Myocyte (in vitro differentiated cells): ENCODE measurements at places on chromosomes 11 and 22.

DNA sequence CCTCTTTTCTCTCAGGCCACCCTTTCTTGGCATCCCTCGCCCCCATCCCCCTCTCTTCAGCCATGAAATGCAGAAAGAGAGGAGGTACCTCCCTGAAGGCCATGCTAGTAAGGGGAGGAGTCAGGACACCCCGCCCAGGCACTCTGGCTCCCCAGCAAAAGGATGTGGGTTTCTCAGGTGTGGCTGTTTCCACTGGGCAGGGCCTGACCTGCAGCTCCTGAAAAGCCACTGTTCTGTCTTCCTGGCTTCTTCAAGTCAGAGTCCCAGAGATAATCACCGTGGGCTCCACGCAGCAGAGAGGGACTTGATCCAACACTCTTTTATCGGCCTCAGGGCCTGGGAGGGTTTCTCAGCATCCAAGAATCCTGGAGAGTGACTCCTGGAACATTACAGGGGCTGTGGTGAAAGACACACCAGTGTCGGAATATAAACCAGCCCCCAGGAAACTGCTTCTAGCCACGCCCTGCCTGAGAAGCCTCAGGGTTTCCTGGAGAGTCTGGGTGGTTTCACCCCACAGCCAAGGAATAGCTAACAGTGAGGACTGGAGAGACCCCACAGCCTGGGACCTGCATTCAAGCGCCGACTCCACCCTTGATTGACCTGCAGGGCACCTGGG lies 45.7 kb upstream of the TSPAN18 start:
- DNase-seq: no peak

DNA sequence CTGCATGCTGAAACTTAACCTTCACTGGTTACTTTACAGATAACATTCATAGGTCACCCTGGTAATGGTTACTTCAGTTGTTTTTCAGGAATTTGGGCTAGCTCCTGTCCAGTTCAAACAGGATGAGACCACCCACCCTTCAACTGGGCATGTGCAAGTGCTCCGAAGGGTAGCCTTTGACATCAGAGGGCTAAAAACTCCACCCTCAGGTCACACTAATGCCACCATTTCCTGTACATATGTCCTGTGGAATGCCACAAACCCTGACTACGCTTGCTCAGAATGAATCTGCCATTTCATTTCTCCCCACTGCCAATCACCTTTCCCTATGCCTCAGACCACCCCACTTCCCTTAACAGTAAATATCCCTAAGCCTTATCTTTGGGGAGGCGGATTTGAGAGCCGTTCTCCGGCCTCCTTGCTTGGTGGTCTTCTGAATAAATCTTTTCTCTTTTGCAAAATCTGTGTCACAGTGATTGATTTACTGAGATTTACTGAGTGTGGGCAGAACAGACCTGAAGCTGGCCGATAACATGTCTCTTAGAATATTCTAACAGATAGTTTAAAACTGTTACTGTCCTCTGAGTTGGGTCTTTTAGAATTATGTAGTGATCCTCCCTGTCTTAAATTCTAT lies 25.4 kb upstream of the FXYD2 start:
- no peak for DNase-seq

- DNase-seq: no peak
Measured at GRCh38 chr11:125663910-125664309, 16.7 kb downstream of the ACRV1 start.

DNA sequence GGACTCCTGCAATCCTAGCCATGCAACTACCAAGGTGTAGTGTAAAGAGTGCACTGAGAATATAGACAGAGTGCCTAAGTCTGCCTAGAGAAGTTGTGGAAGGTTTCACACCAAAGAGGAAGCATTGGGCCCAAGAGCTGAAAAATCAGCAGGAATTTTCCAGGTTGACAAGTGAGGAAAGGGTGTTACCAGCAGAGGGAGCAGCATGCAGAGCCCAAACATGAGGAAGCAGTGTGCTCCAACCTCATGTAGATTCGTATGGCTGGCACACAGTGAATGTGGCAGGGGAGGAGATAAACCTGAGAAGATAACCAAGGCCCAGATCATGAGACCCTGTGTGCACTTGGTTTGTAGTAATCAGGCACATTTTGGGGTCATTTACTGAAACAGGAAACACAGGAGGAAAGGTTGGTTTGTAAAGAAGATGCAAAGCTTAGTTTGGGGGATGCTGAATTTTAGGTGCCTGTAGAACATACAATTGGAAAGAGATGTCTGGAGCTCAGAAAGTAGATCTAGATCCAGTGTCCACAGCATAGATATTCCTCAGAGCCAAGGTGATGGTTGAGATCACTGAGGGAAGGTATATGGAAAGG lies 1.7 kb downstream of the HPX start:
- DNase-seq: peak; percentile 52

DNA sequence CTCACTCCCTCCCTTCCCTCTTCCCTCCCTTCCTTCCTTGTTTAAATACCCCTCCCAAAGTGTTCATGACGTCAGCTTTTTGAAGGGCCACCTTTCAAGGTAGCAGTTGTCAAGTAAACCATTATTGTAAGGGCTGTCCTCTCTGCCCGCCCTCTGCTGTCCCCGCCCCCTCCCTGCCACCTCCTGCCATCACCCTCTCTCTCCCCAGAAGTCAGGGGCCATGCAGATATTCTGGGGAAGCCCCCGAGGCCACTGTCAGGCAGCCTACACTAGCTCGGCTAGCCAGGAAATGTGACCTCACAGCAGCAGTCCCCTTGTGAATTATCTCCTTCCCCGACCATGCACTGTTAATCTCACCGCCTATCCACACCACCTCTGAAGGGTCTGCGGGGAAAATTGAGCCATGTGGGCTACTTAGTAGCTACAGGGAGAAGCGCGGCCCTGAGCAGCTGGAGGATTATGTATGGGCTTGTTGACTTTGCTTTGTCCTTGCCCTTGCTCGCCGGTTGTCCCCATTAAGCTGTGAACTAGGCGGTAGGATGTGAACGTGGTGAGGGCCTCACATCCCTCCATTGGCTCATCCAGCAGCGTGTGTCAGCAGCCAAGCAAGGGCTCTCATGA lies 42.1 kb upstream of the ATXN10 start:
- no peak for DNase-seq

DNA sequence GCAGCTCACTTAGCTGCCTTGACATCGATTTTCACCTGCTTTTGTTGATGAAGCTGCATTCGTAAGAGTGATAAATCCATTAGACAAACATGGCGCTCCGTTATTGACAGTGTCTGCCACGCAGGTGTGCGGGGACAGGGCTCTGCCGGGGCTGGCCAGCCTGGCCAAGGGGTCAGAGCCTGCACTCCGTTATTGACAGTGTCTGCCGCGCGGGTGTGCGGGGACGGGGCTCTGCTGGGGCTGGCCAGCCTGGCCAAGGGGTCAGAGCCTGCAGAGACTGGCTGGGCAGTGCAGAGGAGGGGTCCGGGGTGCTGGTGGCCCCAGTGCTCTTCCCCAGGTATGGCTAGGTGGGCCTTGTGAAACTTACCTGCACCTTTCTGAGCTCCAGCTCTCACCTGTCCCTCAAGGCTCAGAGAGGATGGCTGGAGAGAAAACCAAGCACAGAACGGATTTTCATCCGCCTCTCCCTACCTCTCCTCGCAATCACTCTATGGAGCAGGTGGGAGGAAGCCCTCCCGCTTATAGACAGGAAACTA lies 101.6 kb upstream of the B3GAT1 start:
- DNase-seq: no peak

- DNase-seq: peak; percentile 94
Measured at GRCh38 chr22:46013460-46014416, 36.8 kb upstream of the WNT7B start.

DNA sequence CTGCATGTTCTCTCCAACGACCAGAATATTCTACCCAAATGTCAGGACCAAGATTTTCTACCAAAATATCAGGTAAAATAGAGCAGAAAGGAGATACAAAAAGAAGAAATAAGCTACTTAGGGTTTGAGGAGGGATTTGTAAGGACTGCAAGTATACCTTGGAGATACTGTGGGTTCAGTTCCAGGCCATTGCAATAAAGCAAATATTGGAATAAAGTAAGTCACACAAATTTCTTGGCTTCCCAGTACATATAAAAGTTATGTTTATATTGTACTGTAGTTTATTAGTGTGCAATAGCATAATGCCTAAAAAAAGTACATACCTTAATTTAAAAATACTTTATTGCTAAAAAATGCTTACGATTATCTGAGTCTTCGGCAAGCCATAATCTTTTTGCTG lies 34.1 kb downstream of the CCDC15 start:
- DNase-seq: no peak

DNA sequence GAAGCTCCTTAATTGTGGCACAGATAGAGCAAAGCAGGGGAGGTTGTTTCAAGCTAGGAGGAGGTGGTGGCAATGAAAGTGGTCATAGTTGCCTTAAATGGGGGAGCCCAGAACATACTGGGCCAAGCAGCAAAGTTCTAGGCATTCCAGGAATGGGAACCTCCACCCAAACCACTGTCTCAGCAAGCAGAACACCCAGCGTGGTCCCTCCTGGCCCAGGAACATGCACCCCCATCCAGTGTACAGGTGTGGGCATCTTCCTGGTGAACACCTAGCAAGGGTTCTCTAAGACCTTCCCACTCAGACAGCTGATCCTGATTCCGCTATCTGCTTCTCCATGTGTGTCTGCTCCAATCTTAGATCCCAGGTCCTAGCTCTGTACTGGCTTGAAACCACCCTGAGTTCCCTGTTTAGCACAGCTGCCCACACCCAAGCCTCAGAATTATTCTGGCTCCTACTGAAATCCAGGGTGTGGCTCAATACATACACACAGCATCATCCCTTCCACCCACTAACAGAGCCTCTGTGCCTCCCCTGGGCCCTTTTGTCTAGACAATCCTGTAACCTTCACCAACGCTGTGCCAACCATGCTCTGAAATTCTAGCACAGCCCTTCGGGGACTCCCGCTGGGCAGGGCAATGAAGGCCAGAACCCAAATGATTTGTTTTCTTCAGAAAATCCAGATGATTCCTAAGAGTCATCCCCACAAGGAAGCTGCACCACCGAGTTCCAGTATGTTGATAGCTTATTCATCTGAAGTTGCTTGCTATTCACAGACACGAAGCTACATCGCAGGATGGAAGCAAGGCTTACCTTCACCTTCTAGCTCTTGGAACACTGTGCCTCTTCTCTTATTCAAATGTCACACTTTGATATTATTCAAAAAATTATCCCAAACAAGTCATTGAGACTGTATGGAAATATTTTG lies 76.6 kb downstream of the ABTB2 start:
- peak; percentile 79 for DNase-seq

- DNase-seq: no peak
Measured at GRCh38 chr11:60377401-60378136, 763 bp upstream of the MS4A7 start.

DNA sequence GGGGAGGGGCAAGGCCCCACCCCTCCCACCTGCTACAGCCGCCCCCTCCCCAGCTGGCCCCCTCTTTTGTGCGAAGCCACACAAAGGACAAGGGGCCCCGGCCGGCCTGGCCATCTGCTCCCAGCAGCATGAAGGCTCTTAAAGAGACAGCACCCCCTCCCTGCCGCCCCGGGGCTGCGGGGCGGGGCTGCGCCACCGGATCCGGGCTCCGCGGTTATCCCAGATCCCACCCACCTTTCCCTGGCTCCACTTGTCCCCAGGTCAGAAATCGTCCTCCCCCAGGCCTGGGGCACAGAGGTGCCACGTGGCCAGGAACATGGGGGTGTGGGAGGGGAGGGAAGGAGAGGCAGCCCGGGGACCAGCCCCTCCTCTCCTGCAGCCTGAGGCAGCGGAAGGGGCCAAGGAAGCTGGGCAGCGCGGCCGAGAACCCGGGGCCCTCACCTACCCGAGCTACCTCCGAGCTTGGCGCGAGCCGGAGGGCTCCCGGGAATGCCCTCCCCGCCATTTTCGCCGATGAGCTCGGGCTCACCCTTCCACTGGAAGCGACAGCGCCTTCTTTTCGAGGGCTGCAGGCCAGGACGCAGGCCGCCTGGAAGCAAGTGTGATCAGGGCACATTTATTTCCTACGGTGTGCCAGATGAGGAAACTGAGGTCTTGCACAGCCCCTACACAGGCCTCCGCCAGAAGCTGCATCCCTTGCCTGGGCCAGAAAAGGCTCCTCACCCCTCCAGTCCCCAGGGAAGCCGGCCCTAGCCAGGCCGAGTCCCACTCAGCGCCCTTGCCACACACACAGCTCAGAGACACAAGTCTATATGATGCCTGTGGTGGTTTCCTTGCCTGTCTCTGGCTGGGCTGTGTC lies 2.5 kb upstream of the RCOR2 start:
- DNase-seq: no peak
